Breast epithelium (tissue), 4 donors: ENCODE measurements at places on chromosomes 1 and 21.

DNA sequence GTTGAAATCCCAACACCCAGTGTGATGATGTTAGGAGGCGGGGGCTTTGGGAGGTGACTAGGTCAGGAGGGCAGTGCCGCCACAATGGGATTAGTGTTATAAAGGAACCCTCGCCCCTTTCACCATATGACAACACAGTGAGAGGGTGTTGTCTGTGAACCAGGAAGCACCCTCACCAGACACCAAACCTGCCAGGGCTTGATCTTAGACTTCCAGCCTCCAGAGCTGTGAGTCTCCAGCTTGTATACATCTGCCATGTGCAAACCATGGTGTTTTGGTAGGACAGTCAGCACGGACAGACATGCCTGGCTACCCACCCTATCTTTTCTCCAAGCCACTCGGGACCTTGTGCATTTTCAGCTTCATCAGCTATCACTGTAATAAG, 4.0 kb downstream of the TRIM11 start:
- DNase-seq: no peak

GRCh38 chr1:106952776-106953175, 103.7 kb upstream of the PRMT6 start:
- no peak for DNase-seq

GRCh38 chr21:46556802-46557201, 48.1 kb downstream of the S100B start:
- DNase-seq: no peak

DNA sequence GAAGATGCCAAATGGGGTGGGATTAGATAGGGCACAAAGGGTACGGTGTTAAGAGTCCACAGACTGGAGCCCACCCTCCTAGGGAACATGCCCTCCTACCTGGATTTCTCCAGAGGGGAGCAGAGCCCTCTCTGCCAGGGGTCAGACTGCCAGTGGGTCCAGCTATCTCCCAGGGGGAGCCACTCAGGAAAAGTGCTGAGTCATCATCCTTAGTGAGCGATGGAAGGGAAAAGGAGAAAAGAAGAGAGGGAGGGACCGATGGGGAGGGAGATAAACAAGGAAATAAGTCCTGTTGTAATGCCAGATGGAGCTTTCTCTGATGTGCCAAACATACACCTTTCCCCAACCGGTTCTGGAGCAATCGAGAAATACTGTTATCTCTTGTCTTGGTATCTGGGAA, 30.4 kb upstream of the CYP4B1 start:
- no peak for DNase-seq

DNA sequence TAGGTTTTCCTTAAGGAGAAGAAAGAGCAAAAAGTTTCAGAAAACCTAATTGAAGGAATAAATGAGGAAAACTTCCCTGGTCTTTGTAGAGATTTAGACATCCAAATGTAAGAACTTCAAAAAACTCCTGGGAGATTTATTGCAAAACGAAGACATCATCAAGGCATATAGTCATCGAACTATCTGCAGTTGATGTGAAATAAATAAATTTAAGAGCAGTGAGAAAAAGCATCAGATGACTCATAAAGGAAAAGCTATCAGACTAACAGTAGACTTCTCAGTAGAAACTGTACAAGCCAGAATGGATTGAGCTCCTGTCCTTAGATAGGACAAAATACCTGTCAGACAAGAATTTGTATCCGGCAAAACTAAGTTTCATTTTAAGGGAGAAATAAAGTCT, 569.4 kb upstream of the ADAMTS5 start:
- no peak for DNase-seq

DNA sequence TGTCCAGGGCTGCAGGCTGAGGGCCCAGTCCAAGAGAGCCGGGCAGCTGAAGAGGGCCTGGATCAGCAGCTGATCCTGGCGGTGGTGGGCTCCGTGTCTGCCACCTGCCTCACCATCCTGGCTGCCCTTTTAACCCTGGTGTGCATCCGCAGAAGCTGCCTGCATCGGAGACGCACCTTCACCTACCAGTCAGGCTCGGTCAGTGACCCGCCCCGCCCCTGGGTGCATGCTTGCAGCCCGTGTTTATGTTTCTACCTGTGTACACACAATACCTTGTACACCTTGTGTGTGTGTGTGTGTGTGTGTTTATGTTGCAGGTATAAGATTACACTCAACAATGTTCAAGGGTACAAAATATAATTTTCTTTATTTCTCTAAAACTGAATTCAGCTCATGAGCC, 13.0 kb downstream of the TIE1 start:
- no peak for DNase-seq

DNA sequence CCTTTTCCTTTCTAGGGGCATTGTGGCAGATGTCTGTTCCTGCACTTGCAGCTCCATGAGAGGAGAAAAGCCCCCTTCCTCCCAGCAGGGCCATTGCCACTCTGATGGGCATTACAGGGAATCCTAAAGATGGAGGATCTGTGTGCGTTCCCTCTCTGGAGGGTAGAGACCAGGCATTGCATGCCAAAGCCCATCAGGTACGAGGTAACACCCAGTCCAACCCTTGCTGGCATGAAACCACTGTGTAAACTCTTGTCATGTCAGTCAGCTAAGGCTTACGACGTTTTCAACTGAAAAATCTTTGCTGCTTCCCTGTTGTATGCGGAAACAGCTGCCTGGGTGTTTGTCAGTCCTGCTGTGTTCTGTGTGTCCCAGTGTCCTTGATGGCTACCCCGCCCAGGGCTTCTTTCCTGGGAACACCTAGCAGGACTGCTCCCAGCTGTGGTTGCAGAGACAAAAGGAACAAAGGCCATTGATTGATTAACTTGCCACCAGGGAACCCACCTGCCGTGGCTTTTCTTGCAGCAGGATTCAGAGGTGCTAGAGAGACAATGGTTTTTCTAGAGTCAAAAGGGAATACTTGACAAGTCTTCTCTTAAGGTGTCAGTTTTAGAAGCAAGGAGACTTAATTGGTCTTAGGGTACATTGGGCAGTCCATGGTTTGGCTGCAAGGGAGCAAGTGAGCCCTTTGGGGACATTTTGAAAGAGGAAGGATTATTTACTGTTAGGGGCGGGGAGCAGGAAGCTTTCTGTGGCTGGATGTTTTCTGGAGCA, 24.6 kb downstream of the B3GALT5 start:
- DNase-seq: no peak

DNA sequence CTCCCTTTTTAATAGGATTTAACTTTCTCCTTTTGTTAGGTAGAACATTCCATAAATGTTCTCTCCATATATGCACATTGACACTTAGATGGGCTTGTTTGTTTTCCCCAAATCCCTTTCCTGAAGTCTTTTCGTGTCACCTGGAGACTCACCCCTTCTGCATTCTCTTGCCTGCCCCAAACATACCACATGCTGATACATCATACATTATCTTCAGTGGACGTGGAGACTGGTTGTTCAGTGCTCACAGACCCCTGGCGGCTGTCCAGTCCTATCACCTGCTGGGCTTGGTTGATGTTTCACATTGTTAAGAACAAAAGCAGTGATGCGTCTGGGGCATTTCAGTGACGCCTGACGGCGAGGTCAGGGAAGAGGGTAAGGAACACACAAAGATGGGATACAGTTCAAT, 22.2 kb downstream of the FMOD start:
- no peak for DNase-seq

DNA sequence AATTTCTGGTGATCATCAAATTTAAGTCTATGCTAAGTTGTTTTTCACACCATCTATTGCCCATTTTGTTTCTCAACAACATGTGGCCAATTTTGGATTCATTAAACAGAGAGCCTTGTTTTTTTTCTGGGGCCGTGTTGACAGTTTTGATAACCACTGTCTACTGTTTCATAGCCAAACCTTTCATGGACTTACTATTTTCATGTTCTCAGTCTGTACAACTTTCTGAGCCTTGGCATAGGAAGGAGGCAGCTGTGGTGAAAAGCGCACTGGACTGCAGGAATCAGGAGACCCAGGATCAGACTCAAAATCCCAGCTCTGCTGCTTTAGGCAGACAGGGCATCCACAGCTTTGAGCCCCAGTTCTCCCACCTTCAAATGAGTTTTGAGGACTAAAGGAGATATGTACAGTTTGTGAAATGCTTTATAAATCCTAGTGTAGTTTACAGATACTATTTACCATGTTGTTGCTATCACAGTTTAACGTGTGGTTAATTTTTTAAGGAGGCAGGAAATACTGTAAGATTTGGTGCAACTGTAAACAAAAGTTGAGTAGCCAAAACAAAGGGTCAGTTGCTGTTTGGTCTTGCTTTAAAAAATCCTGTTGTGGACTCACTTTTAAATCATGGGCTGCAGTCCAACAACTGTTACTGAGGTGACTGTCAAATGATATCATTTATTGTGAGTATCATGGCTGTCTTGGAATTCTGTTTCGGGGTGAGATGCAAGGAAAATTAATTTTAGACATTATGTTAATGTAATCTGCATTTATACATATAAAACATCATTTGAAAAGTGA, 2.9 kb downstream of the MACO1 start:
- no peak for DNase-seq

DNA sequence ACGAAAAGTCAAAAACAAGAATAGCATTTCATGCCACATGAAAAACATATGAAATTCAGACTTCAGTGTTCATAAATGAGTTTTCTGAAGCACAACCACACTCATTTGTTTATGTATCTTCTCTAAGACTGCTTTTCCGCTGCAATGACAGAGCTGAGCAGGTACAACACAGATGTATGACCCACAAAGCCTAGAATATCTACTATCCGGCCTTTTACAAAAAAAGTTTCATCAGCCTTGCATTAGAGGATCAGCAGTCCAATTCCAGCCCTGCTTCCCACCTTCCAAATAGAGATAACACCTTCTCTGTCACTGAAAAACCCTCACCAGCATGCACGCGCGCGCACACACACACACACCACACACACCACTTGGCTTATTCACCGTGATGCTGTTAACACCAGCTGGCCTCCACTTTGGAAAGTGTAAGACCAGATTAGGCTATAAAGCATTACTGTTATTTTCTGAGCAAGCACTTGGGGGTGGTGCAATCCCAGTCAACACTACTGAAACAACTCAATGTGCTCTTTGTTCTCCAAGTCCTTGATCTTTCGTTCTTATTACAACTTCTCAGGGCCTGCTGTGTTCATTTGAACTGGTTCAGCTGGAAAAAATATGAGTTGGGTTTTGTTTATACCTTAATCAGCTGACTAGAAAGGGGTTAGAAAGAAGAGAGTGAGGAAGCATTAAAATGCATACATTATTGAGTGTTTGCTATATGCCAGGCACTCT, 90.0 kb downstream of the GLUL start:
- DNase-seq: peak; percentile 49

- DNase-seq: no peak
These were observed 222.9 kb upstream of the KCNK2 start for GRCh38 chr1:214859647-214860046.

DNA sequence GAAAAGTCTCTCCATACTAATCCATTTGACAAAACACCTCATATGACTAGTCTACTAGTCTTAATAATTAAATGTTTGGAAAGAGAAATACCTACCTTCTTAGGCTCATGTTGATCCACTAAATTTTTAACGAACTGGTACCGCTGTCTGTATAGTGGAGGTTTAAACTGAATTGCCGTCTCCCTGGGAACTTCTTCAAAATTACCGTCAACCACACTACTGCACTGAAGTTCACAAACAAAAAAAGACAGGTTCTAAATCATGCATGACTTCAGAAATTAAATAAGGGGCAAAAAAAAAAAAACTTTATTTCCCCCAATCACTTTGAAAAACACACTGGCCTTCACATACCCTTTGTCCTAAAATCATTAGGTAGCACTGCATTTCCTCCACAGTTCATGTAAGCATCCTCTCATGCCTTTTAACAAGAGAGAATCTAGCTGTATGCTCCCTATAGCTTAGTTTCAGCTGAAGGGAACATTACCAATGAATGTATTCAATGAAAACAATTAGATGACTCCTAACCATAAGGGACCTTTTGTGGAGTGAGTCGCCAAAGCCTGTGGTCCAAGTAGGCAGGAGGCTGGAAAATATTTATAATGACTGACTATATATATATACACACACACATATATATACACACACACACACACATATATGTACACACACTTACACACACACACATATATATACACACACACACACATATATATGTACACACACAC, 3.4 kb downstream of the HENMT1 start:
- no peak for DNase-seq

DNA sequence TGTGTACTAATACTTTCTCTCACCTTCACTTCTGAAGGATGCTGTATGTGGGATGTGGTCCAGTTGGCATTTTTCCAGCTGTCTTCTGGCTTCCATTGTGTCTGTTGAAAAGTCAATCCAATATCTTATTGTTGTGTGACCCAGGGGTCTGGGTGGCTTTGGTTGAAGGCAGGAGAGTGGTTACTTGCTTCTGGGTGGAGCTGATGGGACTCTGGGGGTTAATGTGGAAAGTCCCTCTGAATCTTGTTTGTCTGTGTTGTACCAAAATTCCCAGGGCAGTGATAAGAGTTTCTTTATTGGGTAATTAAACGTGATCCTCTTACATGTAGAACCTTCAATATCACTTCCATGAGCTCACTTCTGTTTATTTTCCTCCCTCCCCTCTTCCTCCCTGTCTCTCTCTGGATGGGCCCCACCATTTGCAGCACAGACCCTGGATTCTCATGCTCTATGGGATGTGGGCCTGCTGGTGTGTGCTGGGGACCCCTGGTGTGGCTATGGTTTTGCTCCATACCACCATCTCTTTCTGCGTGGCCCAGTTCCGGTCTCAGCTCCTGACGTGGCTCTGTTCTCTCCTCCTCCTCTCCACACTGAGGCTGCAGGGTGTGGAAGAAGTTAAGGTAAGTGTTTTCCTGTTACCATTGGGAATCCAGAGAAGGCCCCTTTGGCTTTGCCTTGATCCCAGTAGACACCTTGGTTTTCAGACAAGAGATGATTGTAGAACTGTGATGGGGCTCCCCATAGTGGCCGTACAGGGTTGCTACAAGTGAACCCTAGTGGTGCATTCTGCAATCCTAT, 71.5 kb downstream of the HHAT start:
- peak; percentile 56 for DNase-seq

DNA sequence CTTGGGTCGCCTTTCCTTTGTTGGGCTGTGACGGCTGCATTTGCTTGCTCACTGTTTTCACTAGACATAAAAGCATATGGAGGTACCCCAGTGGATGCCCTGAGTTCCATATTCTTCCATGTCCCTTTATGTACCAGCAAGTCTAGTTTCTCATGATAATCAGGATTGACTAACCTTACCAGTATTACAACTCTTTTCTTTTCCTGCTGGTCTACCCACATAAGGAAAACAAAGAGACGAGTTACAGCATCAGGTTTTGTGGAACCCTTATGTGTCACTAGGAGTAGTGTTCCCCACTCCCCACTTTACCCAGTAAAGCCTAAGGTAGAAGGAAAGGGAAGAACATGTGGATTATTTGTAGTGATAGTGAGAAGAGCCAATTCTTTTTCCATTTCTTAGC, 16.4 kb upstream of the CENPF start:
- no peak for DNase-seq

DNA sequence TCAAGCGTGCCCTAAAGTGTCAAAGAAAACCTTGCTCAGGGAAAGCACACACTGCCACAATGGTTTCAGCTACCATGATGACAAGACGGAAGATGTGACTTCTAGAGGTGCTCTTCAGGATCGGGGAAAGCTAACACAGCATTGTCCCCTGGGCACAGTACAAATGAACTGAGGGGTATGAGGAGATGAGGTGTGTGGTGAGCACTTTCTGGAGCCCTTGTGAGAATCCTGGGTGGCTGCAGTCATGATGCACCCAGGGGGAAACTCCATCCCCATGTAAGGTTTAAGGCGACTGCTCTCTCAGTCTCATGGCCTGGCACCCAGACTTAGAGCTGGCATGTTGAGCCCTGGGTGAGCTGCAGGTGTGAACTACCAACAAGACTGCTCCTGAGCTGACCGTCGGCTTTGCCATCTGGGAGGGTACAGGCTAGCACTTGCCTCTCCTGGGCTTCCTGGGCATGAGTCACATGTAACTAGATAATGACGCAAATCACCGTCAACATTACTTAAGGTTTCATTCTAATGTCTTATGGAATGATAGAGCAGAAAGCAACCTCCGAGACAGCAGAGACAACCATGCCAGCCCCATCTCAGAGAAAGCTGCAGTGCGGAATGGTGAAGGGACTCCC, 144.6 kb downstream of the CLIC6 start:
- DNase-seq: no peak
